ENCODE measurements at places on chromosomes 1 and 21.

GRCh38 chr1:168470901-168471431 is 72.8 kb downstream of the XCL2 start:
- DNase-seq = peak; percentile 15

GRCh38 chr1:247551721-247552120 is 2.8 kb downstream of the GCSAML start:
- no peak for DNase-seq

DNA sequence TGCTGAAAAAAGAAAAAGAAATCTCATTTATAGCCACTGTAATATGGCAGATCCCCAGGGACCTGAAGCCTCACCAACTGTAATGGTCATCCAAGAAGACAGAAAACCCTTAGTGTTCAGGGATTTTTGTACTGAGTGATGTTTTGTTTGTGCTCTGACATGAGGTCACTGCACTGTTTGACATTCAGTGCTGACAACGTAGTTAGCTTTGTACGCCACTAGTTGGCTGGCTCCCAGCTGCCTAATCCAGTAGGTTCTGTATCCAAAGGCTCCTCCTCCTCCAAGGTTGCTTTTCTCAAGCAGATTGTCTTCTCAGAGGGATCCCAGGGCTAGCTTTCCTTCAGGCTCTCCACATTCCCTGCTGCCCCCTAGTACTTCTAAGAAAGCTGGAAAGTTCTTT is 9.5 kb upstream of the YRDC start:
- DNase-seq = no peak

DNA sequence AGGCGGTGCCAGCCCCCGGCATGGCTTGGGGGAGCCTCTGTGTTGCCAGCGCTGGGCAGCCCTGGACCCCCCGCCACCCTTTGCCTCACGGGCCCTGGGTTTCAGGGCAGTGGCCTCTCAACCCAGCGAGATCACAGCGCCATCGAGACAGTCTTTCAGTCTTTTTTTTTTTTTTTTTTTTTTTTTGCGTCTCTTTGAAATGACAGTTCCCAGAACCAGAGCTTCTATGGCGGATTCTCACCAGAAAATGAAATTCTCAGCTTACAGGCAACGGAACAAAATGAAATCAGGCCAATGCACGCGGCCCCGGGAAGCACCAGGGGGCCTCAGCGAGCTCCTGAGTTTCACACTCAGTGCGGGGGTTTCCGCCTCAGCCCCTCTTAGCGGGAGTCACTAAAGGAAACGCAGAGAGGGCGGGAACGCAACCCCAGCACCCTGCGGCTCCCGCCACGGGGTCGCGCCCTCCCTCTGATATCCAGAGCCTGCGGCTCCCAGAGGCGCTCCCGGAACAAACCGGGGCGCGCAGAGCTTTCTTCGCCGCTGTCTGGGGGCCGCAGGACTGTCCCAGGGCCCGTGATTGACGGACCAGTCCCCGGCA is 8.0 kb upstream of the COL6A1 start:
- peak; percentile 85 for DNase-seq

- DNase-seq = no peak
Measured at GRCh38 chr1:3027611-3028371, 6.5 kb downstream of the ACTRT2 start.

- DNase-seq = no peak
Measured at GRCh38 chr1:173440430-173440829, 36.7 kb upstream of the PRDX6 start.

- no peak for DNase-seq
Measured at GRCh38 chr21:23725576-23725975, 1881.7 kb downstream of the MRPL39 start.

- DNase-seq = no peak
Measured at GRCh38 chr1:155334962-155335361, 14.3 kb downstream of the RUSC1 start.

GRCh38 chr1:47993416-47993740 is 3.8 kb downstream of the TRABD2B start:
- no peak for DNase-seq

GRCh38 chr21:42080788-42081083 is 9.6 kb downstream of the UMODL1 start:
- no peak for DNase-seq

- no peak for DNase-seq
Measured at GRCh38 chr1:155598842-155599331, 11.1 kb upstream of the MSTO1 start.

DNA sequence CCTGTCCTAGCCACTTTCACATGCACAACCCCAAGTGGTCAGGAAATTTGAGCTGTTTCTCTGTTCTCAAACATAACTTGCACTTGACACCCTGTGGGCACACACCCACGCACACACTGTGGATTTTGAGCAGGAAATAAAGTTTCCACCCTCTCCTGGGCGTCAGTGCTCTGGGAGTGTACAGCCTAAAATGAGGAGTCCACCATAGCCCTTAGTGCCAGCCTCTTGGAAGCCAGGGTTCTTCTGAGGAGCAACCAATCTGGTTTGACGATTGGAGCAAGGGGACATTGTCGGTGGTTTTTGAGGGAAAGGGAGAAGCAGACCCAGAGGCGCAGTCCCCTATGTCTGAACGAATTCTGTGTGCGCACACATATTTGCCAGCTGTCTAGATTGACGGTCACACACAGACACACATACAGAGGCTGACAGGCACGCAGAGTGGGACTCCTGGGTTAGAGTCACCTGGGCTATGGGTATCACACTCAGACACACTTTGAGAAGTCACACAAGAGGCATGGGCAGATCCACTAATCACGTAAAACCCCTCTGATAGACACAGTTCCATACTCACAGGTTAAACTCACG is 2.7 kb downstream of the DMBX1 start:
- DNase-seq = no peak

DNA sequence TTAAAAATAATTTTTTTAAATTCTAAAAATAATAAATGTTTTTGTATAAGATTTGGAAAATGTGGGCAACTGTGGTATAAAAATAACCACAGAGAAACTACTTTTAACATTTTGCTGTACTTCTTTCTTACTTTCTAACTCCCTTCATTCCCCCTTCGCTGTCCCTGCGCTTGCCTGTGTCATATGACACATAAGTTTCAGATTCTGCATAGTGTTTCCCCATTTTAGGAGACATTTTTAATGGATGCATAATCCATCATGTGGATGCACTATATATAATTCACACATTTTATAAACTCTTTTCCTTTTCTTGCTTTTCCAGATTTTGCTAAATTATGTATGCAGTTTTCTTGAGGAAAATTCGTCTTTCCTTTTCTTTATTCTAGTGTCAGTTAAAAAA is 16.3 kb downstream of the ATG4C start:
- no peak for DNase-seq

DNA sequence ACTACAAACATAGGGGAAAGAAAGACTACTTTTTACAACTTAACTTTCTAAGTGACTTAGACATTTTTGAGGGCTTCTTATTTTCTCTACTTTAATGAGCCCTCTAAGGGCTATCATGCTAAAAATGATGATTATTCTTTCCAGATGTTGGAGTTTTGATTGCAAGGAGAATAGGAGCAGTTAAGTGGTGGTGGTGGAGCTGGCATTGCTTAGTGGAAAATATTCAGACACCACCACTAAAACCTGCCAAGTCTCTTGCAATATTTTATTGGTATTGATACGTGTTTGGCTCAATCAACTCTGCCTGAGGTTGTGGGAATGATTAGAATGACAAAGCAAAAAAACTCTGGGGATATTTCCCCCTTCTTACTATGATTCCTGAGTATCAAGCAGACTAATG is 82.6 kb upstream of the PTGFR start:
- no peak for DNase-seq

DNA sequence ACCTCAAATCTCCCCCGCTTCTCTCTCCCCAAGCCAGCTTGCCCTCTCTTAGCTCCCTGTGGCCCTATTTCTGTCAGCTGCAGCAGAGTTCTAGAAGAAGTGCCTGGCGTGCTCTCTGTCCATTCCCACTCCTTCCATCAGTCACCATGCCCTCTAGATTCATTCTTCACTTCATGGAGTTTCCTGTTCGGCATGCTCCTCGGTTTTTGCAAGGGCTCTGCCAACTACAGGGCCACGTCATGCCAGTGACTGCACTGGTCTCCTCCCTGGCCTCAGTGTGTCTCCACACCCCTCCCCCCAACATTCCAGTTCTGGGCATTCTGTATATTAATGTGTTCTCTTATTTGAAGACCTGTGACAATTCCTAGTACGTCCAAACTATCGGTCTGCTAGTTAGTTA is 113.9 kb downstream of the SLC45A1 start:
- no peak for DNase-seq

DNA sequence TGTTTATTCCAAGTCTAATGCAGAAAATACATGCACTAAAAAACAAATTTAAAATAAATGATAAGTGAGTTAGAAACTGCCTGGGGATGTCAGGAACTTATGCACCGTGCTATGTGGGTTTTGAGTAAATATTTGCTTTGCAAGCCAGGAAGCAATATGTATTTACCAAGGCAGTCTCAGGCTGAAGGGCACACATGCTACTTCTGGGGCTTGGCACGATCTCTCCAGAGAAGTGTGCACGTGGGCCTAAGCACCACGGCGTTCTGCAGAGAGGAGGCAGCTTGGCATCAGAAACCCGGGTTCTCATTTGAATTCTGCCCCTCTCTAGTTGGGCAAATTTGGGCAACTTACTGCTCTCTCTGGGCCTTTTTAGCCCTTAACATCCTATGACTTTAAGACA is 72.6 kb upstream of the ROR1 start:
- DNase-seq = peak; percentile 72

DNA sequence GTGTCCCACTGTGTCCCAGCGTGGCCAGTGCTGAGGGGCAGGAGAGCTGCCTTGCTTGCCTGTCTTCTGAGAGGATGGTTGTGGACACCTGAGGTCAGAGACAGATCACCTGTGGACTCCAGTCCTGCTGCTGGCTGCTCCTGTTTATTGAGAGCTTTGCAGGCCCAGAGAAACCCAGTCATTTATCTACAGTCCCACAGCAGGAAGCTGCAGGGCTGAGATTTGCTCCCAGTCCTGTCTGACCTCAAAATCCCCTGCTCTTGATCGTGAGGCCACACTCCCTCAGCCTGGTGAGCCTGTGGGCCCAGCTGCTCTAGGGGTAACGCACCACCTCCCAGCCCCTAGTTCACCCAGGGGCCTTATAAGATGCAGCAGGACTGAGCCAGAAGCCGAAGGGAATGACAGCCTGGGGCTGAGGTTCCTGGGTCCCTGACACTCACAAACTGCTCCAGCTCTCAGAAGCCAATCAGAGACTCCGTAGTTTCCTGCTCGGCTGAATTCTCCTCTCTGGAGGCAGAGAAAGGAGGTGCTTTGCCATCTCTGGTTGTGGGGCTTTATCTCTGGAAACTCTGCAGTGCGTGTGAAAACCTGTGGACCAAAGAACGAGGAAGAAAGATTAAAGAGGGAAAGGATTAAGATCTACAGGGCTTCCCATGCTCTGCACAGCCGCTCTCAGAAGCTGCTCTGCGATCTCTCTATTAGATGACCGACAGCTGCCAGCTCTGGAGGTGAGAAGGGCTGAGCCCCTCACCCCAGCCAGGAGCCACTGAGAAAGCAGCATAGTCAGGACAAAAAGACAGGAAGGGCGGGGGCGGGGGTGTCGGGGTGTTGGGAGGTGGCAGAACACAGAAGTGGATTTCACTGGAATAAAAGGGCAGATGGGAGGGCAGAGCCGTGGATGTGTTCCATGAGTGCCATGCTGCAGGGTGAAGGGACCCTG is 39.1 kb downstream of the UBIAD1 start:
- peak; percentile 6 for DNase-seq

DNA sequence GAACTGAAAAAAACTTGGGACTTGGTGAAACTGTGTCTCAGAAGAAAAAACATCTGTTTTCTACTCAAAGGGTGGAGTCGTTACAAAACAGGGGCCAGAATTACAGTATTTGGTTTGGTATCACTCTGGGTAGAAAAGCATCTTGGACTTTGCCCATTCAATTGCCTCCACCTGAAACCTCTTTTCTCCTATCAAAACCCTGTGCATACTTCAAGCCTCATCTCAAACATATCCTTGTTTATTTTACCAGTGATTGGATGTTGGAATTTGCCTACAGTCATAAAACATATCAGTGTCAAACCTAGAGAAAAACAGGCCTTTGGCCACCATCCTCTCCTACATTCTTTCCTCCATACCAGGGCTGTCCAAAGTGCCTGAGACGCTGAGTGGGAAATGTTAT is 281.5 kb downstream of the PLPP3 start:
- no peak for DNase-seq

DNA sequence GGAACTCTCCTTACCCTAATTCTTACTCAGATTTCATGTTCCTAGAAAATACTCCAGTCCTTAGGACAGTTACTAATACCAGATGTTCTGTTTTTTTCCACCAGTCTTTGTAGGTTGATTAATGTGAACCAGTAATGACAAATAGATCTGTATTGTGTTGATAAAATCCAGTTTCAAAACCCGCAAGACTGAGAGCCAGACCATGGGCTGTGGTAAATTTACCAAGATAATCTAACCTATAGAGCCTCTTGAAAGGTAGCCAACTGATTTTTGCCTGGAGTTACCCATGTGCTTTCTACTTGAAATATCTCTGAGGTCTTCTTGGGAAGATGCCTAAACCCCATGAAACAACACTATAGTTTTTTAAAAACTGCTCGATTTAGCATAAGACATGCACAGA is 46.5 kb upstream of the CDC7 start:
- no peak for DNase-seq

DNA sequence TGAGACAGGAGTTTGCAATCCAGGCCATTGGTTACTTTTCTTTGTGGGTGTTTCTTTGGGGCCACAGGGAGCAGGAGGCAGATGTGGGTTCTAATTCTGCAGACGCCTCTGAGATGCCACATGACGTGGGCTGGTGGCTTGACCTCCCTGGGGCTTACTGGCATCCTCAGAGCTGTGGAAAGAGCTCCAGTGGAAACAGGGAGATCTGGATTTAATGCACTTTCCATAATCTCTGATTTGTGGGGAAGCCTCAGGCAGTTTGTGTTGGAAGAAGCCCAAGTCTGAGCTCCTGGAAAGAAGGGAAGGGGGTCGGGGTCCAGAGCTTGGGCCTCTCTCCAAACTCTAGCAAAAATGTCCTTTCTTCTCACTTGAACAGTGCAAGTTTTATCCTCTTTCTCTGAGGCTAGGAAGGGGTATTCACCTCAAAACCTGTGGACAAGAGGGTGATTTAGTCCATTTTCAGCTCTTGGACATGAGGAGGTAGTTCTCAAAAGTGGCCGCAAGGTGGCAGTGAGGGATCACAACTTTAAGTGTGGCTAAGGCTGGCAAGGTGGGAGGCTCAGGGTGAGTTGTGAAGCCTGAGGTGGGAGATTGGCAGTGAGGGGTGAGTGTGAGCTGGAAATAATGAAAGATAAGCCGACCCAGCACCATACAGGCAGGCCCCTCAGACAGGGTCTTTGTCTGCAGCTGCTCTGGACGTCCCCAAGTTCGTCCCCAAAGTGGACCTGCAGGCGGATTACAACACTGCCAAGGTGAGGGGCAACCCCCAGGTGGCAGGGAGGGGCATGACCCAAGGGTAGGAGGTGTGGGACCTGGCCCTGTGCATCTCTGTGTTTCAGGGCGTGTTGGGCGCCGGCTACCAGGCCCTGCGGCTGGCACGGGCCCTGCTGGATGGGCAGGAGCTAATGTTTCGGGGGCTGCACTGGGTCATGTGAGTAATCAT is 9.2 kb downstream of the IKBKE start:
- DNase-seq = peak; percentile 89

GRCh38 chr1:41380979-41381691 is 19.9 kb downstream of the FOXO6 start:
- DNase-seq = peak; percentile 95
